ENCODE measurements at places on chromosomes 5 and 9.

GRCh38 chr9:126207256-126207655, 119.4 kb upstream of the MVB12B start:
- no peak for DNase-seq

DNA sequence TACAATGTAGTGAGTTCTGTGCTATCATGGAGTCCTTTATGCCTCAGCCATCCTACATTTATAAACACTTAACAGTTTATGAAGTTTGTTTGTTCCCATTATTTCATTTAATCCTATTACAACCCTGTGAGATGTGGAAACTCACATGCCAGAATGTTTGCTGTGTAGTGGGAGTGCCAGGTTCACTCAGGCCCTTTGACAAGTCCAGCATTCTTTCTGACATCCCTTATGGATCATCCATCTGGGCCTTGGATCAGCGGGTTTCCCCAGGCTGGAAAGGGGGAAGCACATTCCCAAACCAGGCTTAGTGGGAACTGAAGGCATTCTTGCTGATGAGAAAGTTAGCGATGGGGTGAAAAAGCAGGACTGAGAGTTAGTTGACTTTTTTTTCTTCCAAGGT, 128.1 kb upstream of the OTULINL start:
- DNase-seq: no peak

- no peak for DNase-seq
Observed at GRCh38 chr9:72013292-72013760, 47.1 kb downstream of the C9orf57 start.

- no peak for DNase-seq
Observed at GRCh38 chr5:178449163-178450070, 140.8 kb downstream of the COL23A1 start.

- DNase-seq: peak; percentile 85
Observed at GRCh38 chr9:131178382-131178781, 53.0 kb downstream of the NUP214 start.

DNA sequence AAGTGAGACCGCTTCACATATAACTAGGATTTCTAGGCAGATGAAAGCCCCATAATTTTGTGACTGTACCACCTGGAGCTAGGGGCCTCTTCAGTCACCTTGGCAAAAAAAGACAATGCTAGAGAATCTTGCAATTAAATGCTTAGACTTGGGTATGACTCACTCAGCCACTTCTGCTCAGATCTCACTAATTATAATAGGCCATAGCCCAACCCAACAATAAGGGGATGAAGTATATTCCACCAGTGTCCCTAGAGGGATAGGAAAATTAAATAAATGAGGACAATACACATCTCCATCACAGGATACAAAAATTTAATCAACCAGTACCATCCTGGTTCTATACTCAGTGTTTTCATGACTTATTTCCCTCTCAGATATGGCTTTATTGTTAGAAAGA, 1079.9 kb upstream of the C9orf72 start:
- DNase-seq: no peak
